ENCODE measurements at places on chromosomes 7 and 10. TPM values are rescaled to one million over a fixed set of nuclear protein-coding genes. Genes with fewer than 3 reads are reported as not detected.
A peak's percentile ranks its signal among the peaks of the same experiment; 100 is the strongest.

Gene NXPH1
- total RNA-seq, result not detected

DNA sequence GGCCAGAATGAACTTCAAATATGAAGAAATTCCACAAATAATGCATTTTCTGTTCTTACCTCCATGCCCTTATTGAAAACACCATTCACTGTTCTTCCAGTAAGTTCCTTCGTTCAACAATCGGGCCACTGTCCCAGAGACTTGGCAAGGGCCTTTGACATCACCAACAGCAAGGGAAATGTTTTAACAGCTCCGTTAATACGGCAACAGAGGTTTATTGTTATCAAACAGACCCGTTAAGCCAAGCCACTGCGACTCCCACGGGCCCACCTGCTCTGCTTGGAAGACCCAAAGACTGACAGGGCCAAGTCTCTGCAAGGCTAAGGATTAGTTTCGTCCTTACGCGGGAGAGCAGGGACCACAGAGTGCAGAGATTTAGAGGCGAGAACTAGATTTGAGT lies 43.4 kb upstream of the LYZL1 start:
- DNase-seq, result no peak
- no peak overlapping the region for H3K4me3 ChIP-seq
- H3K4me1 ChIP-seq, result no peaks in the 10 kb centered on the region
- H3K27ac ChIP-seq, result no peak overlapping the region

DNA sequence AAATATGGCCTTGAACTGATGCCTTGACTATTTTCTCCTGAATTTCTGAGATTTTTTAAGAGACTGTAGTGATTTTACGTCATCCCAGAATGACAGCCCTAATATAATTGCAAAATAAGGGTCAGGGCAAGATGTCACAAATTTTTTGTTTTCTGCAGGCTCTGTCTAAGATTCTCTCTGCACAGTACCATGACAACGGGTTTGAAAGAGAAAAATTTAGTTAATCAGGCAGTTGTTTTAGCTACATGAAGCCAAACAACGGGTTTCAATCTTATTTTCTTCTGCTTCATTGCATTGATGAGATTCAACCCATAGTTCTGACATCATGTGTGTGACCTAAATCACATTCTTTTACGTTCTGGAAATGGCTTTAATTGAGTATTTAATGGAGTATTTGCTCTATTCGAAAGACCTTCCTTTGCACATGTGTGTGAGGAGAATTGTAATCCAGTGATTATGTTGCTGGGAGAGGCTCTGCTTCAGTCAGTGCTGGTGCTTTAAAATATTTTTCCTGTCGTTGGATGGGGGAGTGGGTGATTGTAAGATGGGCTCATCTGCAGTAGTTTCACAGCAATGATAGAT lies 118.0 kb upstream of the RHOBTB1 start:
- H3K4me1 ChIP-seq, result no peaks in the 10 kb centered on the region
- no peak for DNase-seq
- no peak overlapping the region for H3K4me3 ChIP-seq
- no peak overlapping the region for H3K27ac ChIP-seq

DNA sequence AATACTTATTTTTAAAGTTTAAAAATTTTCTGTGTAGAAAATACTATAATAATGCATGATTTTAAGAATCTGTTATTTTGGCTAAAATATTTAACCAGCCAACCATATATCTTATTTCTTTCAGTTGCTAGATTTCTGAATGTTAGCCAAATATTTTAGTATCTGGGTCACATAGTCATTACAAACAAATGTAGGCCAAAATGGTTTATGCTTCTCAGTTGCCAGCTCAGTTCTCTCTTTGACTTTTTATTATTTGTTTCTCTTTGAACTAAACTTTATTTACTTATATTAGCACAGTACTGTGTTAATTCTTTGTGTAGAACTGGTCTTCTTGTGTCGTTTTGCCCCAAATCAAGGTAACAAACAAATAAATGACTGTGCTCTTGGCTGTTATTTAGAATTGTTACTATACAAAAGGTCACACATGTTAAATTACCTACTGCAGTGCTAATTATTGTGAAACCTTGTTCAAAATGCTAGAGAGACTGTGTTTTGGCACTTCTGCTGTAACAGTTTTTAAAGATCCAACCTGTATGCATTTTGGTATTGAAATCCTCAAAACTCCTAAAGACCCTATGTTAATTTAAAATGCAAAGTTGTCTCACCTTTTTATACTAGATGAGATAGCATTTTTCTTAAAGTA lies 39.8 kb downstream of the ZEB1 start:
- no peak overlapping the region for H3K4me3 ChIP-seq
- no peak for DNase-seq
- no peaks in the 10 kb centered on the region for H3K36me3 ChIP-seq
- peaks cover 10% of the 10 kb centered on the region for H3K4me1 ChIP-seq

Gene TMEM270
- total RNA-seq, result not detected

DNA sequence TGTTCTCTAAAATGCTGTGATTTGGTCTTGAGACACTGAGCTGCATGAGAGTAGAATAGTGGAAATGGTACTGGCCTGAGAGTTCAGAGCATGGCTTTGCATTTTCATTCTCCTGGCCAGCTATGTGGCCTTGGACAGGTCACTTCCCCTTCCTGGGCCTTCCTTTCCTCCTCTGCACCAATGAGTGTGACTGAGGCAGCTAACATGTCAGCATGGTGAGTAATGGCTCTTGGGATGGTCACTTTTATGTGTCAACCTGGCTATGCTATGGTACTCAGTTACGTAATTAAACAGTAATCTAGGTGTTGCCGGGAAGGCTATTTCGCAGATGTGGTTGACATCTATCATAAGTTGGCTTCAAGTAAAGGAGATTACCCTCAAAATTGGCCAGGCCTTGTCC lies 109.3 kb downstream of the RTKN2 start:
- DNase-seq, result no peak
- no peaks in the 10 kb centered on the region for H3K4me1 ChIP-seq

Gene FGFR2
- 114 TPM for total RNA-seq

DNA sequence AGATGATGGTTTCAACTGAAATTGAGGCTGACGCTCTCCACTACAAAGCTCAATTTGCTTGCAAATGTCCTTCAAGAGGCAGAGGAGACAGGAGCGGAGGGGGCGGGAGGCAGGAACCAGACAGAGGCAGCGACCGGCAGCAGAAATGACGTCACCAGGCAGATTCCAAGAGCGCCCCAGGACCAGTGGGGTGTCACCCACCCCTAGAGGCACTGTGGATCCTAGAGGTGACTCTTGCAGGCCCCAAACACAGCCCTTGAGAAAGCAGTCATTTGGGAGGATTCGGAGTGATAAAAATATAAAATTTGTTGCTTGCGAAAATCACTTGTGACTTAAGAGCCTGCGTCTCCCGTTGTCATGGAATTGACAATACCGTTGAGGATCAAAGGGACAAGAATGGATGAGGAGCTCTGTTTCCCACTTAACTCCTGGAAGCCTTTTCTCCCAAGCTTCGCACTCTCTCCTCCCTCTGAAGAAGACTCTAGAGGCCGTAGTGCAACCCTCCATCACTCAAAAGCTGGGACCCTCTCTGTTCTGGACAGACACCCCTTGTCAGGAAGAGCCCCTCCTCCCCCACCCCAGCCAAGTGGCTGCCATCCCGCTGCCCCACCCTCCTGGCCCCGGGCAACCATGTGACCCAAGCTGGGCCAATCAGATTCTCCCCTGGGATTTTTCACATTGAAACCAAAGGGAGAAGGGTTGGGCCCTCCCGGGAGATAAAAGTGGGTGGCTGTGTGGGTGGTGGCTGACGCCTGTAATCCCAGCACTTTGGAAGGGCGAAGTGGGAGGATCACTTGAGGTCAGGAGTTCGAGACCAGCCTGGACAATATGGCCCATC lies 16.3 kb upstream of the SLC29A4 start:
- H3K27ac ChIP-seq, result no peak overlapping the region
- H3K4me3 ChIP-seq, result no peak overlapping the region
- H3K27me3 ChIP-seq, result no peaks in the 10 kb centered on the region
- no peaks in the 10 kb centered on the region for H3K36me3 ChIP-seq

DNA sequence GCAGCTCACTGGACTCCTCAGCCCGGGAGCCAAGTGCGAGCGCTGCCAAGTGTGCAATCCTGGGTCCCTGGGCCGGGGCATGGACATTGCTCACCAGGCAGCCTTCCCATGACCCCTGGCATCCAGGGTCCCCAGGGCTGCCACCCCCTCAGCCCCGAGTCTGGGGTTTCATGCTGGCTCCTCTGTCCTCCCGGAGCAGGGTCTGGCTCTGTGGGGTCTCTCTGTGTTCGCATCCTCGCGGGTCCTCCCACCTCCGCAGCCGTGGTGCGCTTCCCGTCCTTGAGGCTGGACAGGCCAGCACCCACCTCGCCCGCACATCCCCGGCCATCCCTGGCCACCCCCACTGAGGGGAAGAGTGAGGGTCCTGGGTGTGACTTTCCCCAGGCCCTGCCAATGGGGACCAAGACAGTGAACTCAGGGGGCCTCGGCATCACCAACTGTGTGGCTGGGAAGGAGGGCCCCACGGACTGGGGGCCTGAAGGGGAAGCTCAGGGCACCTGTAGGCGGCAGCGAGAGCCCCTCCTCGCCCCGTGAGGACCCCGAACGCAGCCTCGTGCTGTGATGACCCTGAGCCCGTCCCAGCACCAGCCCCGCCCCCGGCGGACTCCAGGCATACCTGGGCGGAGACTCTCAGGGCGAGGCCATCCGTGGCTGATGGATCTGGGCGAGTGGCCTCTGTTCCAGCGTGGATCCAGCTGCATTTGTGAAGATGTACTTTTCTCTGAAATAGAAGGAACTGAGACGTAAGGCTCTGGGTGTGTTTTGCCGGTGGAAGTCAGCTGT lies 50.3 kb upstream of the CFAP46 start:
- no peak overlapping the region for H3K4me3 ChIP-seq
- no peak overlapping the region for H3K27ac ChIP-seq
- no peaks in the 10 kb centered on the region for H3K4me1 ChIP-seq
- no peaks in the 10 kb centered on the region for H3K36me3 ChIP-seq

GRCh38 chr10:50347394-50347802 lies 96.1 kb upstream of the ASAH2 start:
- no peak overlapping the region for H3K4me3 ChIP-seq
- H3K27me3 ChIP-seq, result no peaks in the 10 kb centered on the region
- no peaks in the 10 kb centered on the region for H3K36me3 ChIP-seq
- peaks cover 7% of the 10 kb centered on the region for H3K4me1 ChIP-seq
- no peak for DNase-seq

Gene PRKAR2B
- total RNA-seq, result 7.1 TPM

GRCh38 chr10:87058171-87058570 lies 36.5 kb downstream of the GLUD1 start:
- no peak for DNase-seq
- H3K4me3 ChIP-seq, result no peak overlapping the region
- no peak overlapping the region for H3K27ac ChIP-seq
- H3K4me1 ChIP-seq, result no peaks in the 10 kb centered on the region

DNA sequence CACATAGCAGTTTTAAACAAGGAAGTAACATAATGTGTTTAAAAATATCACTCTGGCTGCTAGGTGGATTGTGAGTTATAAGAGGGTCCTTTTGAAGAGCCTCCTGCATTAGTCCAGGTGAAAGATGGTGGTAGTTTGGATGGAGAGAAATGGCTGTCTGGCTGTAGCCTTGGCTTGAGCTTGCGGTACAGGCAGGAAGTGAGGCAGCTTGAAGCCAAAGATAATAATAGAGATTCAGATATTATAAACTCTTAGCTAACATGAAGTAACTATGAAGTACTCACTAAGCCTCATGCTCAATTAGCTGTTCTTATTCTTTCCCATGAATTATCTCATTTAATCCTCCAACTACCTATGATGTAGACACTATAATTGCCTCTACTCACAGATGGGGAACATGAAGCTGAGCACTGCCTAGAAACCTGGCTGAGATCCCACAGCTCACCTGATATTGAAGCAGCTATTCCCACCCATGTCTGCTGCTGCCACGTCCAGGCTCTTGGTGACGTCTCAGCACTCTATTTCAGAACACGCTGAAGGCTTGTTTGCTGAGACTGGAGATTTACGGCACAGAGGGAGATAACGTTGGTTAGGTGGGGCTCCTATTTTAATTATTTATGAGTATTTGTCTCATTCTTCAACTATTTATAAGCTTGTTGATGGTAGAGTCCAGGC lies 10.4 kb downstream of the C10orf120 start:
- no peak overlapping the region for H3K27ac ChIP-seq
- no peaks in the 10 kb centered on the region for H3K4me1 ChIP-seq
- H3K4me3 ChIP-seq, result no peak overlapping the region
- H3K36me3 ChIP-seq, result no peaks in the 10 kb centered on the region

GRCh38 chr7:148242294-148242821 lies 348.2 kb upstream of the C7orf33 start:
- peak; percentile 23 for DNase-seq
- no peak overlapping the region for H3K27ac ChIP-seq
- no peak overlapping the region for H3K4me3 ChIP-seq

- H3K27ac ChIP-seq, result no peak overlapping the region
- no peak for DNase-seq
- no peaks in the 10 kb centered on the region for H3K27me3 ChIP-seq
- H3K4me1 ChIP-seq, result no peaks in the 10 kb centered on the region
- H3K4me3 ChIP-seq, result no peak overlapping the region
- no peaks in the 10 kb centered on the region for H3K36me3 ChIP-seq
Observed at GRCh38 chr7:11775401-11775800, 56.6 kb downstream of the THSD7A start.

Gene GPR15LG
- total RNA-seq, result 262 TPM

- H3K4me1 ChIP-seq, result no peaks in the 10 kb centered on the region
- H3K36me3 ChIP-seq, result no peaks in the 10 kb centered on the region
- no peak overlapping the region for H3K4me3 ChIP-seq
Observed at GRCh38 chr7:128152721-128153120, 88.4 kb upstream of the LEP start.

GRCh38 chr10:73872190-73872710 lies 2.1 kb downstream of the CAMK2G start:
- no peaks in the 10 kb centered on the region for H3K27me3 ChIP-seq
- peak overlapping the region; percentile 87 for H3K27ac ChIP-seq
- H3K36me3 ChIP-seq, result no peaks in the 10 kb centered on the region
- DNase-seq, result peak; percentile 36
- H3K4me3 ChIP-seq, result no peak overlapping the region

Gene ZC3HAV1L
- total RNA-seq, result 71.4 TPM

Gene OR2A7
- total RNA-seq, result 31.1 TPM

Gene CHST15
- total RNA-seq, result 25.4 TPM

GRCh38 chr10:65040796-65041195 lies 1519.6 kb downstream of the REEP3 start:
- H3K4me3 ChIP-seq, result no peak overlapping the region
- H3K4me1 ChIP-seq, result no peaks in the 10 kb centered on the region
- no peaks in the 10 kb centered on the region for H3K27me3 ChIP-seq

GRCh38 chr7:71615017-71615416 lies 483.1 kb downstream of the GALNT17 start:
- no peak for DNase-seq
- H3K27ac ChIP-seq, result no peak overlapping the region
- H3K4me3 ChIP-seq, result no peak overlapping the region
- no peaks in the 10 kb centered on the region for H3K4me1 ChIP-seq

GRCh38 chr10:119762035-119762434 lies 36.2 kb downstream of the INPP5F start:
- no peak overlapping the region for H3K4me3 ChIP-seq
- no peak for DNase-seq
- H3K36me3 ChIP-seq, result no peaks in the 10 kb centered on the region
- H3K27me3 ChIP-seq, result no peaks in the 10 kb centered on the region
- H3K27ac ChIP-seq, result peak overlapping the region; percentile 57

All from transverse colon (tissue), 4 donors.